ENCODE measurements at places on chromosomes 3 and 15.

- no peak for ATAC-seq
Observed at GRCh38 chr3:127212711-127213110, 19.8 kb downstream of the PRR23E start.

DNA sequence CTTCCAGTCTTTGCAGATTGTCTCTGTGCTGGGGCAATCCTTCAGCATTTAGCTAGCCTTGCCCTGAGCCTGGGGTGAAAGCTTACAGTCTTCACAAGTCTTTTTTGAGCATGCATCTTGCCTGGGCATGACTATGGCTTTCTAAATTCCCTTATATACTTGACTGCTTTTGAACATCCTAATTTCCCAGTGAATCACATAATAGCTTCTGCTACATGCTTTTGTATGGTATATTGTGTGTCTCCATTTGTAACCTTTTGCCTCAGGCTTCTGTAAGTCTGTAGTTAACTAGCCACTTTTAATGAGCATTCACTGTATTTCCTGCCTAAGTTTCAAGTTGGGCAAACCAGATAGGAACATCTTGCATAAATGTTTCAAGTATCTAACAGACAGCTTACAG, 76.8 kb downstream of the CHCHD4 start:
- ATAC-seq: no peak

DNA sequence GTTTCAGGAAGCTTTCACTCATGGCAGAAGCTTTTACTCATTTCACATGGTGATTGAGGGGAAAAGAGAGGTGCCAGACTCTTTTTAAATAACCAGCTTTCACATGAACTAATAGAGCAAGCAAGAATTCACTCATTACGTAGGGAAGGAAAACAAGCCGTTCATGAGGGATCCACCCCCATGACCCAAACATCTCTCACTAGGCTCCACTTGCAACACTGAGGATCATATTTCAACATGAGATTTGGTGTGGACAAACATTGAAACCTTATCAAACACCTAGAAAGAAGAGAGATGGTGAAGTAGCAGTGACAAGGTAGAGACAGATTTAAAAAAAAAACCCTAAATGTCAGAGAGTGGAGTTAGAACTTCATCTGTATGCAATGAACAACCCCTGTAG, 408.6 kb upstream of the PDZRN3 start:
- ATAC-seq: no peak

DNA sequence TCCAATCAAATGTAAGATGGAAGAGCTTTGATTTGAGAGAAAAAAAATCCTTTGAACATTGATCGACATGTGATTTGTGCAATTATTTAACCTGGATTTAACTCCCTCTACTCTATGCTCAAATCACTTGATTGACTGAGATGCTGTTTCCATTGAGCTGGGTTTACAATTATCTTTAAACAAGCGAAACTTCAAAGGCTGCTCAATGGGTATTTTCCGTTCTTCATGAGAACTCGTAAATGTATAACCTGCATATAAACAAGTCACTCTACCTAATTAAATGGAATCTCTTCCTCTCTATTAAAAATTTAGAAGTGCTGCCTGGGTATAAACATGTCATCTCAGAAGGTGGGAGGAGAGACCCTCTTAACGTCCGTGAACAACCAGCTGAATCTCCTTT, 71.9 kb downstream of the ANXA2 start:
- no peak for ATAC-seq

DNA sequence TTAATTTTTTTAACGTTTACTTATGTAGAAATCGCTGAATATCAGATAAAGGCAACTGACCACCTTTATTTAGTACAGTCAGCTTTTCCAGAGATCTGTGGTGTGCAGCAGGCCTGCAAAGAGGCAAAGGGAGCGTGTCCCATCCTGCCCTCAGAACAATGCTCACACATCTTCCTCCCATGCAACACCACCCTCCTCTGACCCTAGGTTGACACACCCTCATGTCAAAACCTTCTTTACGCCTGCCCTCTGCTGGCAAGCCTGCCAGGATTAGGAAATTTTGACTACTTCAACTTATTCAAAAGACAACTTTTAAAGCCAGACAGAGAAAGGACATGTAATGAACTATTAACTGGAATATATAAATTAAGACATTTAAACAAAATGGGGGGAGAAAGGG, 513.7 kb downstream of the FOXP1 start:
- ATAC-seq: peak; percentile 19

DNA sequence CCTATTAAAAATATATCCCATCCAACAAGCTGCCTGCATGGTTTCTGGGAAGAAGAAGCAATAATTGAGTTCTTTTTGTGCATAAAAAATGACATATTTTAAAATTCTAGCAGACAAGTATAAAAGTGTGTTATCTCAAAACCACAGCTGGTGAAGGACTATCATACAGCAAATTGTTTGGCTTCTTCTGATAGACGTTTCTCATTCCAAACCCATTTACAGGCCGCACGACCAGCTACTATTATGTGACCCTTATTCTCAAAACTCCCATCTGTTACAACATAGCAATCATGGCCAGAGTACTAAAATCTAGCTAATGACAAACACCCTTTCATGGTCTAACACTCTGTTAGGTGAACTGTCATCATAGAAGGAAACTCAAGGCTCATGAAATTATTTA, 21.7 kb downstream of the ETFA start:
- no peak for ATAC-seq

- ATAC-seq: no peak
Observed at GRCh38 chr3:138033202-138033691, 23.3 kb downstream of the CLDN18 start.

DNA sequence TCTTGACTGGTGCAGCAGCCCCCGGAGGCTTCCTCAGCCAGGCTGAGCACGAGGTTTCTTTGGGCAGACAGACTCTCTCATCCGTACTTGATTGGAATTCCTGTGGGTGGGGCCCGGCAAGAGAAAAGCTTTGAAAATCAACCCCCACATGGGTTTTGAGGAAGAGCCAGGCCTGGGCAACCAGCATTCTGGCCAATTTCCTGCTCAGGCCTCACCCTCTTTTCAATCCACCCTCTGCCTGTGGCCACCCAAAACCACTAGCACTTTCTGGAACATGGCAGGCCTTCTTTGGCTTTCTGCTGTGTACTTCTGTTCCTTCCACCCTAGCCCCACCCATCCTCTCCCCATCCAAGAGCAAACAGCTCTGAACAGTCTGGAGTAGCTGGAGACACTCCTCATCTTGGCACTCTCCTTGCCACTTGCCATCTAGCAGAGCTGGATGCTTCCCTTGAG, 5.9 kb downstream of the MYO5C start:
- no peak for ATAC-seq

- no peak for ATAC-seq
Observed at GRCh38 chr3:52295671-52296208, 8.1 kb downstream of the GLYCTK start.

DNA sequence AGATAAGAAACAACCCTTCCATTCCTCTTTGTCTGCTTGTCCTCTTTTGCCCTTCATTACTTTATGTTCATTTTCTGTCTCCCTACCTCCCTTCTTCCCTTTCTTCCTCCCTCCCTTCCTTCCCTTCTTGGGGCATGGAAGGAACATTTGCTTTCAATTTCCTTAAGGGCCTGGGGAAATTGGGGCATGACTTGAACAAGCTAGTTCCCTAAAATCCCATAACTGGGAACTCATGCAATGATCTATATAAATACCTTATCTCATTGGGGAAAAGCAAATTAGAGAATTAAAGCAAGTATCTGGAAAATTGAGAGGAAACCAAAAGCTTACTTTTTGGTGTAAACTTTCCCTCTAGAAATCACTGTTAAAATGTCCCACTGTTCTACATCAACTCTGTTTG, 35.7 kb downstream of the BOC start:
- no peak for ATAC-seq

DNA sequence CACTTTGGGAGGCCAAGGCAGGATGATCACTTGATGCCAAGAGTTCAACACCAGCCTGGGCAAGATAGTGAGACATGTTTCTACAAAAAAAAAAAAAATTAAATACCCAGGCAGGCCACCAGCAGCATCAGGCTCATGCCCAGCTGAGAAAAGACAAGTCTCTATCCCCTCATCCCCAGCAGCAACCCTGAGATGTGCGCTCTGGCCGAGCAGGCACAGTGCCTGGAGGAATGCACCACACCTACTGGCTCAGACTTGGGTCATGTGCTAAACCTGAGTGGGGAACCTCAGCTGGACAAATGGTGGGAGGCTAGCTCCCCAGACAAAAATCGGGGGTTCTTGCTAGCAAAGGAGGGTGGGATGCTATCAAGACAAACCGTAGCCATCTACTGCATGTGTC, 10.2 kb upstream of the CCDC174 start:
- ATAC-seq: no peak

GRCh38 chr3:46460051-46460450, 4.7 kb downstream of the LTF start:
- ATAC-seq: no peak

- no peak for ATAC-seq
Observed at GRCh38 chr15:83065431-83065830, 1.6 kb downstream of the BTBD1 start.

- no peak for ATAC-seq
Observed at GRCh38 chr3:47113669-47114365, 50.1 kb downstream of the SETD2 start.

- no peak for ATAC-seq
Observed at GRCh38 chr3:13004376-13004775, 68.9 kb downstream of the IQSEC1 start.

DNA sequence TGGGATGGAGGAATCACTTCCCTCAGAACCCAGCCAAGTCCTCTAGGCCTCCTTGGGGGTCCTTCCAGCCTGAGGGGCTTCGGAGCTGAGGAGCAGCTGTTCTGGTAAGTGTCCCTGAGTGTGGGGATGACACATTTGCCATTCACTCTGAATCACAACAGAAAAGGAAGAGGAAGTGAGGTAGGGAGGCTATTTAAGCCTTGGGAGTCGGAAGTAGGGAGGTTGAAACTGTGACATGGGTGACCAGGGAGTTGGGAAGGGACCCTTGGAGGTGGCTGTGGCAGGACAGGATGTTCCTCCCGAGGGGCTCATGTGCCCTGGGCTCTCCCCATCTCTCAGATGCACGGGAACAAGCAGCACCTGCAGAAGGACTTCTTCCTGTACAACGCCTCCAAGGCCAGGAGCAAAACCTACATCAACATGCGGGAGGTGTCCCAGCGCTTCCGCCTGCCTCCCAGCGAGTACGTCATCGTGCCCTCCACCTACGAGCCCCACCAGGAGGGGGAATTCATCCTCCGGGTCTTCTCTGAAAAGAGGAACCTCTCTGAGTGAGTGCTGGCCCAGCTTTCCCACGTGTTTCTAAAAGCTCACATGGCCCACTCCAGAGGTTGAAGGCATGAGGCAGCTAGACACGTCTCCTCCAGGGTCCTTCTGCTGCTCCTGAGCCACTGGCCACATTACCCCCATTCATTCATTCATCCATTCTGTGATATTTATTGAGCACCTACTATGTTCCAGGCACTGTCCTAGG, 43.3 kb downstream of the CAPN3 start:
- no peak for ATAC-seq

GRCh38 chr3:67123914-67124313, 125.8 kb downstream of the KBTBD8 start:
- ATAC-seq: no peak

DNA sequence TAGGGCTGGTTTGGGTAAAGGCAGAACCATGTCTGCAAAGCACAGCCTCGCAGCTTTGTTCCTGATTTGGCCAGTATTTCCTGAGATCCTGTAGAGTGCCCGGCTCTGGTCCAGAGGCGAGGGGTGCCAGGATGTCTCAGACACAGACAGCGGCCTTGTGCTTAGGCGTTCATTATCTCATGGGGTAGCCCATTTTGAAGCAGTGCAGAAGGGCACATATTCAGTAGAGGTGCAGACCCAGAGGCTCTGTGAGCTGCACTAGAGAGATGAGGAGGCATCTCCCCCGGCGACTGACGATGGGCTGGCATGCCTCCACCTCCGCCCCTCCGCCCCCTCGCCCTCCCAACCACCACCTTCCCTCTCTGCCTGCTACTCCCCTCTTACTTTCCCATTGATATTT, 170.3 kb downstream of the CHDH start:
- no peak for ATAC-seq

DNA sequence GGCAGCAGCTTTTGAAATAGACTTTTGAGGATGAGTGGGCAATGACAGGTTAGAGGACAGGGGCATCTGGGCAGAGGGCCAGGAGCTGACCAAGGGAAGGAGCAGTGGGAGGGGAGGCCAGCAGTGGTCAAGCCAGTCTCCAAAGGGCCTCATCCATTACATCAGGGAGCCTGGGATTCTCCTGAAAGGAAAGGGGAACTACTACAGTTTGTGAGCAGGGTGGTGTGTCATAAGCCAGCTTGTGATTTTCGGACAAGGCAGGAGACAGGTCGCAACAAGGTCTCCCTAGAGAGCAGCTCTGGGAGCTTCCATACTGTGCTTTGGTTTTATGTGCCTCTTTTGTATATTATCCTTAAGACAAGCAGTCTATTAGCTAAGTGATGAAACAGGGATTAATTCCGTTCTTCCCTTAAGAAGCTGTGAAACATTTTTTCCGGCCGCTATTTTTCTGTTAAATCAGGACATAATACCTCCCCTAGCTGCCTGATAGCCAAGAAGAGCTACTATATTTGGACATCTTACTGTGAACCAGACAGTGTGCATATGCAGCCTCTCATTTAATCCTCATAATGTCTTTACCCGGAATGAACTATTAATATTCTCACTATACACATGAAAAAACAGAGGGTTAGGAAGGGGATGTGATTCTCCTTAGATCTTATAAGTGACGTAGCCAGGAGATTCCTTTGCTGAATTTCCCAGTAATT, 46.4 kb downstream of the C2CD4B start:
- ATAC-seq: no peak

GRCh38 chr15:56795502-56795901, 62.2 kb upstream of the ZNF280D start:
- no peak for ATAC-seq

- no peak for ATAC-seq
Observed at GRCh38 chr3:149473357-149474249, 894 bp upstream of the TM4SF4 start.

GRCh38 chr3:168824107-168824506, 728.4 kb upstream of the GOLIM4 start:
- no peak for ATAC-seq

- ATAC-seq: no peak
Observed at GRCh38 chr15:77846360-77846759, 213.6 kb upstream of the LINGO1 start.
